T-helper 22 cell (primary cell): ENCODE measurements at places on chromosomes 2 and 18.

DNA sequence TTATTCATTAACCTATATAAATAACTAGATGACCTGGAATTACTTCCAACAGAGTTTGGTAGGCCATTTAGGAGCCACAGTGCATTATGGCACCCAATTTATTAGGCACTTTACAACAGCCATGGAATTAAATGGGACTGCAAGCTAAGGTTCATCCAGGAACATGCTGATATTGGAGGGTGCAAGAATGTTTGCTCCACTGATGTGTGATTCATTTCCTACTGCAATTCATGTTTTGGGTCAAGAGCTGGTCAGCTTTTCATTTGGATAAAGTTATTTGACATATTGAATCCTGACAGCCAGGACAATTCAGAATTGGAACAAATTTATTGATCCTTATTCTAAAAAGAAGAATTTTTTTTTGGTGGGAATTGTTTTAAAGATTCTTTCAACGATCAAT is 11.8 kb upstream of the LYPD1 start:
- DNase-seq, result no peak

GRCh38 chr18:52415131-52415530 is 75.1 kb downstream of the DCC start:
- no peak for DNase-seq

GRCh38 chr2:216023055-216023648 is 9.8 kb upstream of the MREG start:
- no peak for DNase-seq

DNA sequence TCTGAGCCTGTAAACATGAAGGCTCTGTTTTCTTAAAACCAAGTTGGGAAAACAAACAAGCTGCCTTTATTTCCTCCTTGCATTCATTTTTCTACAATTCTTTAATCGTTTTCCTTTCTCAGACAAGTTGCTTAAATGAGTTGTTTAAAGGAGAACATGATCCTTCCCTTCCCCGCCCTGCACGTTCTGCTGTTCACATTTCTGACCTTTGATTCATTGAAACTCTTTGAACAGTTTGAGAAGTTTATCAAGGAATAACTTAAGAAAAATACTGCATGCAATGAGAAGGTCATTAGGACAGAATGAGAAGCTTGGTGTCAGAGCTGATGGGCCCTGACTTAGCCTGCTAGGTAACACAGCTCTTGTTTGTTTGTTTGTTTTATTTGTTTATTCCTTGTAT is 181.6 kb downstream of the PARD3B start:
- no peak for DNase-seq

- DNase-seq, result no peak
Observed at GRCh38 chr18:26931659-26932058, 66.2 kb upstream of the AQP4 start.

GRCh38 chr2:133952420-133952819 is 301.5 kb upstream of the MGAT5 start:
- DNase-seq, result no peak

- DNase-seq, result no peak
Observed at GRCh38 chr2:96534141-96534540, 2.4 kb upstream of the ARID5A start.
